T-helper 22 cell (primary cell): ENCODE measurements at places on chromosomes 2 and 18.
A peak's percentile ranks its signal among the peaks of the same experiment; 100 is the strongest.

DNA sequence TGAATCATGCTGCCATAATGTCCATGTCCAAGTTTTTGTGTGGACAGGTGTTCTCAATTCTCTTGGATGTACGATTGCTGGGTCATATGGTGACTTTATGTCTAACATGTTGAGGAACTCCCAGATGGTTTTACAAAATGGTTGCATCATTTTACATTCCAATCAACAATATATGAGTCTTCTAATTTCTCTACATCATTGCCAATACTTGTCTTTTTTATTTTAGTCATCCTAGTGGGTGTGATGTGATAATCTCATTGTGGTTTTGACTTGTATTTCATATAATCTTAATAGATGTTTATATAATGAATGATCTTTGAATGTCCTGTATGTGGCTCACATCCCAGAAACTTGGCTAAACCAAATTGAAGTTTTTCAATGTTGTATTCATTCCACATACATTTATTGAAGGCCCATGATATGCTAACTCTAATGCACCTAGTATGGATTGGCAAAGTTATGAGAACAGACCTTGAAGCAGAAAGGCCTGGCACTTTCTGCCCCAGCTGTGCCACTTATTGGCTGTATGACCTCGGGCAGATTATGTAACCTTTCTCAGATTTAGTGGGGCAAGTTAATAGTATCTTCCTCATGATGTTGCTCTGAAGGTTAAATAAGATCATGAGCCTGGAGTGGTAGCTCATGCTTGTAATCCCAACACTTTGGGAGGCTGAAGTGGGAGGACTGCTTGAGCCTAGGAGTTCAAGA is 205.4 kb downstream of the RAB3GAP1 start:
- no peak for DNase-seq

DNA sequence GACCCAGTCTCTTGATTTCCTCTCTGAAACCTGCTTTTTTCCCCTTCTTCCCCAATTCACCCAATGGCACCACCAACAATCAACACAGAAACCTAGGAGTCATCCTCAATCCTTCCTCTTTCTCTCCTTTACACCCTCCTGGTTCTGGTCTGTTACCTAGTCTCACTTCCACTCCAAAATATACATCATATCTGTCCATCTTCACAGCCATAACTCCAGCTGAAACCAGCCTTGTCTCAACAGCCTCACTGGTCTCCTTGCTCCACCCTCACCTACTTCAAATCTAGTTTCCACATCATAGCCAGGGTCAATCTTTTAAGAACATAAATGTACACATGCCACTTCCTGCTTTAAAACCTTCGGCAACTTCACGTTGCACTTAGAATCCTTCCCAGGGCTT is 11.8 kb upstream of the TWSG1 start:
- no peak for DNase-seq

GRCh38 chr2:165562233-165562632 is 92.7 kb downstream of the CSRNP3 start:
- no peak for DNase-seq

DNA sequence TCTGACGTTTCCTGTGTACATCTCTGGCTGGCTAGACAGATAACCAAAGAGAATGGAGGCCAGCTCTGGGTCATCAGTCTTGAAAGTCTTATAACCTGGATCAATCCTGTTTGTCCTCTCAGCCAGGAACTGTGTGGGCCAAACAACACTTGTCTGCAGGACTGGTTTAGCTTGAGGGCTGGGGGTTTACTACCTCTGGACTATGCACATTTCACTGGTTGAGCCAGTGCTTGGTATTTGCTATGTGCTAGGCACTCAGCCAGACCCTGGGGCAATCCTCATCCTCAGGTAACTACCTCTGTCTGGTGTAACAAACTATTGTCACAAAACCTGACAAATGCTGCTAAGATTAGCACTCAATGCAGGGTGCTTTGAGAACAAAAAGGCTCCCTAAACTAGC is 169.7 kb downstream of the HAUS1 start:
- no peak for DNase-seq

DNA sequence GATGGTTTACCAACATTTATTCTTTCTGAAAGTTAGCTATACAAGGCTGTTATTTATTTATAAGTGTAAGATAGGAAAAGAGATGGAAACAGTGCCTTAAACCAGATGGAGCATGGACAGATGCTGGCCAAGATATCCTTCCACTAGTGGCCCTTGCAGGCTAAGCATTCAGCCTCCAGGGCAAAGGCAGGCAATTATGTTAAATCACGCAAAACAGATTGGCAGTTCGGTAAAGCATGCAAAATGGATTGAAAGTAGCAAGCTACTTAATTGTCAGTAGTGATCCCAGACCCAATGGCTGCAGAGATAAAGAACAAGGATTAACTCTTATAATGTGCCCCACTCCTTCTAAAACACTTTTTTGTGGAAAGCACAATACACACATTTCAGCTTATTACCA is 105.4 kb upstream of the MAP4K3 start:
- no peak for DNase-seq

GRCh38 chr2:134421556-134422328 is 167.9 kb downstream of the MGAT5 start:
- no peak for DNase-seq

DNA sequence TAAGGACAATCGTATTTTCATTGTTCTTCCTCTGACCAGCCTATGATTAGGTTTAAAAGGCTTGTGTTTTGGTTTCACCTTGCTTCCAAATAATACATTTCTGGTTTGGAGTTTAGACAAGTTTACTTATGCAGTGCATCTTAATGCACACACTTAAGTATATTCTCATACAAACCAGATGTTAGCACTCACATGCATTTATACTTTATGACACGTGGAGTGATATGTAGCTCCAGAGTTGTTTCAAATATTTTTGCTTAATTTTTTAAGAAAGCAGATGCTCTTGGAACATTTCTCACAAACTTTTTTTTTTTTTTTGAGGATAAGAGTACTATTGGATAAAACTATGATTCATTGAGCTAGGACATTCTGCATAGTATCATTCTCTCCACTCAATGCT is 109.9 kb downstream of the PDE1A start:
- DNase-seq, result no peak

- DNase-seq, result peak; percentile 68
Observed at GRCh38 chr2:233990261-233990798, 60.2 kb upstream of the SPP2 start.

DNA sequence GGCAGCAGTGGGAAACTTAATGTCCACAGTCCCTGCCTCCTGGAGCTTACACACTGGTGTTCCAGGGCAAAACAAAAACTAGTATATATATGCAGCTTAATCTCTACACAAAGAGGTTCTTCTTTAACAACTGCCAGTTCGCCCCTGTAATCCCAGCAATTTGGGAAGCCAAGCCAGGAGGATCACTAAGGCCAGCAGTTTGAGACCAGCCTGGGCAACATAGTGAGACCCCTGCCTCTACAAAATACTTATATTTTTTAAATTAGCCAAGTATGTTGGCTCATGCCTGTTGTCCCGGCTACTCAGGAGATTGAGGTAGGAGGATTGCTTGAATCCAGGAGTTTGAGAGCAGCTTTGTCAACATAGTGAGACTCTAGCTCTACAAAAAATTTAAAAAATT is 17.2 kb upstream of the NEDD4L start:
- no peak for DNase-seq

GRCh38 chr2:109481196-109481555 is 132.6 kb downstream of the SEPTIN10 start:
- no peak for DNase-seq

DNA sequence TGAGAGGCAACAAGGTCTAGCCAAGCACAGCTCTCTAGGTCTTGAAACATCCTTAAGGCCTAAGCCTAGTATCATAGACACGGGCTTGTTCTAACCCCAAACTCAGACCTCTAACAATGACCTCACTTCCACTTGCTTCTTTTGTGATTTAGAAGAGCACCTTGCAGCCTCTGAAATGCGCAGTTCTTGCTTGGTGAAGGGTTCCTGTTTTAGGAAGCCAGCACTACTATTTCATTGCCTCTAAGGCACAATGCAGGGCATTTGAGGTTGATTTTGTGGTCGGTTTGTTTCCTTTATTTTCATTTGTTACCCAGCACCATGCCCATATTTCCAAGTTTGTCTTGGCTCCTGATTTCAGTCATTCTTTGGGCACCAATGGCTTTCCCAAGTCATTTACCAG is 117.0 kb upstream of the CYP1B1 start:
- no peak for DNase-seq

DNA sequence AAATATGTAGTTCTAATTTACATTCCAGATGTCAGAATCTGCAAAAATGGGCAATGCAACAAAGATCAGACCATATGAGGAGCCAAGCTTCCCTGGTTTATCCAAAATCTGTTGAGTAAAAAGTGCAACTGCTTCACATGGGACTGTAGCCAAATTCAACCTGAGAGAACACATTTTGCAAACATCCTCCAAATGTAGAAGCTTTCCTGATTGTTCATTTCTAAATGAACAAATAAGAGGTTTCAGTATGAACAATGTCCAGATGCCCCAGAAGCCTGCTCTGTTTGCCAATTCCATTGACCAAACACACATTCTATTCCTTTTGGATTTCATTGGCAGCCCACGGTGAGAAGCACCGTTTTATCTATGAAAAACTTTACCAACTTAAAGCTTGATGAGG is 117.9 kb upstream of the OSR1 start:
- no peak for DNase-seq

DNA sequence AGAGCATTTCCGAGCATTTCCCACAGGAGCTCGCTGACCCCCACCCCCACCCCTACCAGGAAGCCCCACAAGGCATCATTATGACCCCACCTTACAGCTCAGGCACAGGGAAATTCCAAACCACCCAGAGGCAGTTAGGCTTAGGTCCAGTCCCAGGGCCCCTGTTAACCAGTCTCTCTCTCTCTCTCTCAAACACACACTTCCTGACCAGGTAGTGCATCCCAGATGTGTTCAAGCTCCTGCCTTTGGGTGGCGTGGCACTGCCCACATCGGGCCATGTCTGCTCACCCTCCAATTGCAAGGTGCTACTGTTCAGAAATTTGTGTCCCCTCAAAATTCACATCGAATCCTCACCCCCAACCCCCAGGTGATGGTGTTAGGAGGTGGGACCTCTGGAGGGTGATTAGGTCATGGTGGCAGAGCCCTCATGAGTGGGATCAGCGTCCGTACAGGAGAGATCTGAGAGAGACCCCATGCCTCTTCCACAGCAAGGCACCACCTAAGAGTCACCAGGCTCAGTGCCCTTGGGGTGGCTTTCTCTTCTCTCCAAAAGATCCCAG is 8.8 kb downstream of the COPS9 start:
- DNase-seq, result no peak

- DNase-seq, result no peak
Observed at GRCh38 chr18:22924589-22924988, 8.5 kb upstream of the RBBP8 start.

GRCh38 chr2:112480530-112481049 is 1.4 kb upstream of the TTL start:
- DNase-seq, result no peak

- DNase-seq, result no peak
Observed at GRCh38 chr2:212752730-212753351, 214.2 kb upstream of the ERBB4 start.

GRCh38 chr2:235630718-235631296 is 137.0 kb downstream of the AGAP1 start:
- DNase-seq, result no peak
